Mesenteric fat pad (tissue), 1 donor: ENCODE measurements at places on chromosomes 11 and 22. TPM values are rescaled to one million over a fixed set of nuclear protein-coding genes. Genes with fewer than 3 reads are reported as not detected.

DNA sequence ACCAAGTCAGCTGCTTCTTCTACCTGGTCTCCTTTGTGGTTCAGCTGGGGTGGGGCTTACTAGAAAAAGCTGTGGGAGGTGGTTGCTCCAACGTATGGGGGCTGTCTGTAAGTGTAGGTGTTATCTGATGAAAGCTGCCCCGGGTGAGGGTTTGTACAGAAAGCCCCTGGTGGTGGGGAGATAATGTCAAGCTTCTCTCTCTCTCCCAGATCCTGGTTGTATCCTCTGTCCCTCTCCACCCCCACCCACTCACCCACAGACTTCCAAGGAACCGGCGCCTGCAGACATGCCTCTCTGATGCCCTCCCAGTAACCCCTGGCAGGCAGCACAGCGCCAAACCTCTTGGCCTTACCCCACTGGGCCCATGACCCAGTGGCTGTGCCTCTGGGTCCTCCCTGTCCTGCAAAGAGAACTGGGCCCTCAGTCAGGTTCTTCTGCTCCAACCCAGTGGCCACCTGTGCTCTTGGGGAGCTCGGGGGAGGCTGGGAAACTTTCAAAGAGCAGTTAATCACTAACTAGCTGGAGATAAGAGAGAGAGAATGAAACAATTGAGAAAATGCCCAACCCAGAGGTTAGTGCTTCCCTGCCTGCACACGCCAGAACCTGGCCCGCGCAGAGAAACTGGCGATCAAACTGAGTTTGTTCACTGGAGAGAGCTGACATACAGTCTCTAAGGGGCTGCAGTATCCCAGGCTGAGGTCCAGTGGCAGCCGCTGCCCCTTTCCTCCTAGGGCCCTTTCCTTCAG is 20.4 kb upstream of the EHF start:
- no peak for DNase-seq

- no peak for DNase-seq
Measured at GRCh38 chr22:24247011-24247507, 2.2 kb upstream of the GGT5 start.

GRCh38 chr11:113876074-113876797 is 864 bp upstream of the USP28 start:
- DNase-seq = no peak

GRCh38 chr11:128480066-128480465 is 107.3 kb downstream of the ETS1 start:
- DNase-seq = no peak

GRCh38 chr11:18633256-18634139 is 644 bp downstream of the SPTY2D1 start:
- DNase-seq = no peak

GRCh38 chr11:34926101-34926830 is 9.8 kb downstream of the PDHX start:
- no peak for DNase-seq

The RAB38 gene
- 3.5 TPM for total RNA-seq
